Astrocyte (in vitro differentiated cells and primary cell): ENCODE measurements at places on chromosomes 2 and 18. TPM values are rescaled to one million over a fixed set of nuclear protein-coding genes. Genes with fewer than 3 reads are reported as not detected.

GRCh38 chr2:207734636-207735512, 23.4 kb downstream of the CCNYL1 start:
- no peaks in the 10 kb centered on the region for H3K27me3 ChIP-seq
- H3K4me3 ChIP-seq: no peak overlapping the region
- H3K27ac ChIP-seq: no peak overlapping the region
- no peaks in the 10 kb centered on the region for H3K36me3 ChIP-seq
- no peak for DNase-seq

DNA sequence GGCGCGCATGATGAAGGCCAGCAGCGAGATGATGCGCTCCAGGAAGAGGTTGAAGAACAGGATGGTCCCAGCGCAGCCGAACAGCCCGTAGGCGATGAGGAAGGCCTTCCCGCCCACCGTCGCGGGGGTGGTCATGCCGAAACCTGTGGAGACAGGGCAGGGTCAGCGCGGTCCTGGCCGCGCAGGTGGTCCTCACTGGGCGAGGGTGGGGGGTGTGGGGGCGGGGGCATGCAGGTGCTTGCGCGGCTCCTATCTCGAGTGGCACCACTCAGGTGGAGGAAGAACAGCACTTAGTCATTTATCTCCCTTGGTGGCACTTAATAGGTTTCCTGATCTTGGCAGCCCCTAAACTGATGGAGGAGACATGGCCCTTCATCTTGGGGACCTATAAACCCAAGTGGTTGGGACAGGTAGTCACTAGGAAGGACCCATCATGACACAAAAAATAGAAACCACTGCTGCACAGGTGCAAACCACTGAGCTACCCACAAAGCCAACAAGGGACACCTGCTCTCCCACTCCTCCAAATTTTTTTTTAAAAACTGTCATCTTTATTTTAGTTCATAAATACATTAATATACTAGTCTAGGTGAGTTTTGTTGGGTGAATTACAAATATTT, 118.8 kb downstream of the MSH2 start:
- no peaks in the 10 kb centered on the region for H3K36me3 ChIP-seq
- no peaks in the 10 kb centered on the region for H3K27me3 ChIP-seq
- H3K4me1 ChIP-seq: peaks cover 6% of the 10 kb centered on the region
- no peak for DNase-seq
- H3K4me3 ChIP-seq: peak overlapping the region; percentile 54

DNA sequence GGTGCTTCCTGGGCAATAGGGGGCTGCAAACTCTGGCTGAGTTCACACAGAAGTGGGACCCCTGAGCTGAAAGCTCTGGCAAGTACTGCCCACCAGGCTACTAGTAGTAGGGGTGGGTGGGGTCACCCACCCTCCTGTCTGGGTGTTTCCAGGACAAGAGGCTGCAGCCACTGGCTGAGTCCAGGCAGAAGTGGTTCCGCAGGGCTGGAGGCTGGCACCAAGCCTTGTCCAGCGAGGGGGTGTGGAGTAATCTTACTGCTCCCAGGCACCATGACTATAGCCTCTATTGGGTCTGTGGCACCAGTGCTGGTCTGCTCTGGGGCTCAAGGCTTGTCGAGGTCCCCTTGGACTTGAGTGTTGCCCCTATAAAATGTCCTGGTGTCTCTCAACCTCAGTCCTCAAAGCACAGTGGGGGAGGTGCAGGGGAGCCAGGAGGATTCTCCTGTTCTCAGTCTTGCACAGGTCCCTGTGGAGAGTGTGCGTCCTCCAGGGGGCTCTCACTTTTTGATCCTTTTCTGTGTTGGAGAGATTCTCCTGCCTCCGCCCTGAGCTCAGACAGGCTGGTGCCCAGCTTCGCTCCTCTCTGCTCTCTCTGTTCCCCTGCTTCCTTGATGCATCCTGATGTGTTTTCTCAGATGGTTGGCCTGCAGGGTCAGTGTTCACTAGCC, 48.1 kb downstream of the NUP35 start:
- H3K4me1 ChIP-seq: no peaks in the 10 kb centered on the region
- no peak for DNase-seq
- no peak overlapping the region for H3K4me3 ChIP-seq
- no peaks in the 10 kb centered on the region for H3K27me3 ChIP-seq

DNA sequence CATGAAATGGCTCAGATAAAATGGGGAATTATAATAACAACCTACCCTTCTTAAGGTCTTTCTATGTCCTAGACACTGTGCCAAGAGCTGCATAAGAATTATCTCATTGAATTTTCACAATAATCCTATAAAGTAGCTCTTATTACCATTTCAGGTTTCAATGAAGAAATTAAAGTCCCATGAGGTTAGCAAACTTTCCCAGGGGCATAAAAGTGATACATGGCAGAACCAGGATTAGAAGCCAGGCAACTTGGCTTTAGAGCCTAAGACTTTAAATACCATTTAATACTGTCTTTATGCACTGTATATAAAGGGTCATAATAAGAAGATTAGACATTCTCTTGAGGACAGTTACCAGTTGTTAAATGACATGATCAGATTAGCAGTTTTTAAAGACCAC, 130.1 kb downstream of the GCA start:
- H3K27ac ChIP-seq: no peak overlapping the region
- no peaks in the 10 kb centered on the region for H3K27me3 ChIP-seq
- H3K36me3 ChIP-seq: no peaks in the 10 kb centered on the region
- no peaks in the 10 kb centered on the region for H3K4me1 ChIP-seq

DNA sequence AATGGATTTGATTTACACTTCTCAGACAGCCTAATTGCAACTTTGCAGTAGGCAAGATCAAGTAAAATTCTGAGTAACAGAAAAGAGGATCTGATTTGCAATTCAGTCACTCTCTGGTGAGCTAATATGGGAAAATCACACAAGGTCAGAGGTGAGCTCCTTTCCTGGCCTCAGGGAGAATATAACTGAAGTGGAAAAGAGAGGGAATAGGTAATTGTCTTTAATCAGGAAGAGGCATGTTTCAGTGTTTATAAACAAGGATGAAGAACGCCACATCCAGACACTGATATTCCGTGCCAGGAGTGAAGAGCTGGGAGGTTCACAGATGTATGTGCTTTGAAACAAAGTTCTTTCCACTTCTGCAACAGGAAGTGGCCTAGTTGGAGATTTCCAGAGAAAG, 127.1 kb downstream of the ETAA1 start:
- H3K4me1 ChIP-seq: no peaks in the 10 kb centered on the region
- H3K36me3 ChIP-seq: no peaks in the 10 kb centered on the region

DNA sequence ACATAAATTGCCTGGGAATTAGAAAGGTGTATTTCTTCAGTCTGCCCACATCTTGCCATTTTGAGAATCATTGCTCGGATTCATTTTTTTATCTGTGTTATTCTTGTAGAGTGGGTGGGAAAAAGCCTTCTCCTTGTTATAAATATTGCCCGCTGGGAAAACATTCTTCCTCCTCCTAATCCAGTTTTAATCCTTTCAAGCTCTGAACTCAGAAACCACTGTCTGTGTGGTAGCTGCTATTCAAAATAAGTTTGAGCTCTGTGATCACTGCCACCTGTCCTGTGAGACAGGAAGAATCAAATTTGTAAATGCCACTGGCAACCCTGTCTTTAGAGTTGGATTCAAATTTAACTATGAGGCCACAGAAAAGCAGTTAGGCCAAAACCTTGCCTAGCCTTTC, 1875.2 kb upstream of the PIK3C3 start:
- no peaks in the 10 kb centered on the region for H3K27me3 ChIP-seq
- DNase-seq: no peak
- no peaks in the 10 kb centered on the region for H3K4me1 ChIP-seq
- no peak overlapping the region for H3K4me3 ChIP-seq
- H3K27ac ChIP-seq: no peak overlapping the region
- no peaks in the 10 kb centered on the region for H3K36me3 ChIP-seq

- no peak overlapping the region for H3K4me3 ChIP-seq
- no peaks in the 10 kb centered on the region for H3K36me3 ChIP-seq
- DNase-seq: no peak
- no peak overlapping the region for H3K27ac ChIP-seq
- peaks cover 8% of the 10 kb centered on the region for H3K4me1 ChIP-seq
Measured at GRCh38 chr18:63705401-63705800, 2.6 kb downstream of the SERPINB11 start.

The SGPP2 gene
- 0.19 and 0.20 TPM in 2 replicates for total RNA-seq

The IL37 gene
- total RNA-seq: not detected in 2 replicates
